ENCODE measurements at places on chromosomes 2 and 18.
A peak's percentile ranks its signal among the peaks of the same experiment; 100 is the strongest.

- DNase-seq: no peak
Measured at GRCh38 chr2:117551858-117552257, 262.6 kb upstream of the DDX18 start.

GRCh38 chr18:43934781-43935471 lies 657.6 kb upstream of the SYT4 start:
- DNase-seq: no peak

DNA sequence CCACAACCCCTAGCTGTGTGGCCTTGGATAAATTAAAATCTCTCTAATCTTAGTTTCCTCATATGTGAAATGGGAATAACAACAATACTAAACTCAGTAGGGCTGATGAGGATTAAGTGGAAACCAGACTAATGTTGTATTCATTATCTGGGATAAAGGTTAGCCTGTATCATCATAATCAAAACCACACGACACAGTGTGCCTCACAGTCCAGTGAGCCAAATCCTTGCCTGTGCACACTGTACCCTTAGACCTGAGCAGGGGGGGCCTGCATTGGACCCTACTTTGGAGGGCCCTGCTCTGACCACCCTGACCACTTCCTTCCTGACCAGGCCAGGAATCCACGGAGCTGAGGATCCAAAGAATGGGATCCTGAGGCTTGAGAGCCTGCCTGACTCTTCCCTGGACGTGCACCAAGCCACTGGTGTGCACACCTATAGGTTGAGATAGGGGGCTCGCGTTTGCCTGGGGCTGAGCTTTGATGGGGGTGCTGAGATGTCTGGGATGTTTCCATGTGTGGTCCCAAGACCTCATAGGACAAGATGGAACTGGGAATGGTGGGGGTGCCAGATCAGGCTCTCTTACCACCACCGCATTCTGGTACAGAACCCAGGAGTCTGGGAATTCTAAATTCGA lies 69.7 kb downstream of the TGOLN2 start:
- DNase-seq: no peak

DNA sequence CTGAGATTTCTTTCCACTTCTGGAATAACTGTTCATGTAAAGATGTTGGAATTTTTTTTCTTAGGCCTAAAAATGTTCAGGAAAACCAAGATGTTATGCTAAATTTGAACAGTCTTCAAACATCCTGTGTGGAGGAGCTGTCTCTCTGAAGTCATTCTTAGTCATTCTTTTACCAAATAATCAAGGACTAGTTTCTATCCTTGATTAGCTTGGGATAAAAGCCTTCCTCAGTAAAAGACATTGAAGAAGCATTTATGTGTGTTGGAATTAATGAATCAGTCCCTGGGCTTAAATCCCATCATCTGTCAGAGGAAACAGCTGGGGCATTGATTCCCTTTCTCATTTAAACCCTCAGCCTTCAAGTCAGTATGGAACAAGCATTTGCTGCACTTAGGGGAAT lies 300.1 kb upstream of the NXPH2 start:
- DNase-seq: no peak

DNA sequence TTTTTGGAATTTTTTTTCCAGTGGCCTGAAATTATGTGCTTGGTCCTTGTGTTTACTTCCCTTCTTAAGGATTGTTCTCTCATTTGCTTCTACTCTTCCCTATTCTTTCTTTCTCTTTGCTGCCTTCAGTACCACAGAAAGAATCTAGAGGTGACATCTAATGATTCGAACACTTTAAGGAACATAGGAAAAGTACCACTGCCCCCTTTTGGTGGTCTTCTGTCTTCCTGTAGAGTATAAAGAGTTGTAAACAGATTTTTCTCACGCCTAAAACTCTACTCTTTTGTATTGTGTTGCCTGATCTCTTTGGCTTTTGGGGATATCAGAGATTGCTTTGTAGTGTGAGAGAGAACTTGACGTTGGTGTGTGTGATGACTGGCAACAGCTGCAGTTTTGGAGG lies 7.0 kb upstream of the SCTR start:
- no peak for DNase-seq

DNA sequence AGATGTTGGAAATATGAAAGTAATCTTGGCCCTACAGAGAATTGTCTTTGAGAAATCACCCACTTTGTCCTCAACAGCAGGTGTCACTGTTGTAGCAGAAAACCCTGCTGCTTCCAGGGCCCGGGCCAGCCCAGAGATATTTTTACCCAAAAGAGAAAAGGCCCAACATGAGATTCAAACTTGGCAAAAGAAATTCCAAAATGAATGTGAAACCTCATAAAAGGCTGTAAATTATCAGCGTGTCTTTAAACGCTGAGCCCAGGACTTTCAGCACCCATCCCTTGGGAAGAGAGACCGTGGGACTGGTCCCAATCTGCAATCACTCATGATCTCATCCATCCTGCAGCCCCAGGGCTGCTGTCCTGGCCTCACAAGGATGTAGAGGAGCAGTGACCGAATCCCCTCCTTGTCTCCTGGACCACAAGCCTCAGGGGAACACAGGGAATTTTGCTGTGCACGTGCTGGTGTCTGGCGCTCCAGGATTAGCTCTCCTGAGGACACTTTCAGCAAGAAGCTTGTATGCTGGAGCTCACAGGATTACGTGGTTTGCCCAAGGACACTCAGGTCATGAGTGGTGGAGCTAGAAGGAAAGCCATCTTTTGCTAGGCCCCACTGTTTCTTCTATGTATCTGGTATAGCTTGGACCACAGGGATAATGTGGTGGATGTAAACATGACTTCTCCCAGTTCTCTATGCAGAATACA lies 202.1 kb downstream of the RNF144A start:
- peak; percentile 15 for DNase-seq

GRCh38 chr2:207087046-207087902 lies 78.5 kb downstream of the KLF7 start:
- DNase-seq: no peak

DNA sequence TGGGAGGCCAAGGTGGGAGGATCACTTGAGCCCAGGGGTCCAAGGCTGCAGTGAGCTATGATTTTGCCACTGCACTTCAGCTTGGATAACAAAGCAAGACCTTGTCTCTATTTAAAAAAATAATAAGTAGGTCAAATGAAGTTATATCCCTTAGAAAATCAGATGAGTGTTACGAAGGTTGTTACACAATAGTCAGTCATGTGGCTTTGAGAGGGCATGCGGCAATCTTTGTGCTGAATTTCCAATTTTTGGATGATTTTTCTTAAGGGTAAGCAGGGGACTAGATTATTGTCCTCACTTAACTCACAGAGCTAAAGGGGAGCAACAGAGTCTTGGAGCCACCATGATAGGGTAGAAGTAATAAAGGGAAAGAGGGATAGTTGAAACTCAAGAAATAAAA lies 71.8 kb downstream of the B3GNT2 start:
- DNase-seq: no peak

GRCh38 chr2:129673847-129674711 lies 305.4 kb upstream of the RAB6C start:
- no peak for DNase-seq

- DNase-seq: no peak
Measured at GRCh38 chr18:63307551-63308200, 11.9 kb downstream of the BCL2 start.

DNA sequence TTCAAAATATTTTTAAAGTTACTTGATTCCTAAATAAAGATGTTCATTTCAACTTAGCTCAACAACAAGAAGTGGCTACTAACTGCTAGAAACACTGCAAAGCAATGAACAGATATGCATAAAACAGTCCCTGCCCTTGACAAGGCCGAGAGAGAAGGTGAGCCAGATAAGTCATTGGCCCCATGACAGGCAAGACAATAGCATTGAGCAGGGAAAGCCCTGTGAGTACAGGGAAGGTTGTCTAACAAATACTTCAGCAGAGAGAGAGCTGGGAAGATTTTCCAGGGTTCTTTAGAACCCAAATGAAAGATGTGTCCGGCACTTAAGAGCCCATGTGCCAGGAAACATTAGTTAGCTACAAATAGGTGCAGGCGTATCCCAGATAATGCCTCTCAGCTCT lies 4.7 kb downstream of the LAMA1 start:
- DNase-seq: no peak

- no peak for DNase-seq
Measured at GRCh38 chr2:25853038-25853638, 25.1 kb downstream of the ASXL2 start.

DNA sequence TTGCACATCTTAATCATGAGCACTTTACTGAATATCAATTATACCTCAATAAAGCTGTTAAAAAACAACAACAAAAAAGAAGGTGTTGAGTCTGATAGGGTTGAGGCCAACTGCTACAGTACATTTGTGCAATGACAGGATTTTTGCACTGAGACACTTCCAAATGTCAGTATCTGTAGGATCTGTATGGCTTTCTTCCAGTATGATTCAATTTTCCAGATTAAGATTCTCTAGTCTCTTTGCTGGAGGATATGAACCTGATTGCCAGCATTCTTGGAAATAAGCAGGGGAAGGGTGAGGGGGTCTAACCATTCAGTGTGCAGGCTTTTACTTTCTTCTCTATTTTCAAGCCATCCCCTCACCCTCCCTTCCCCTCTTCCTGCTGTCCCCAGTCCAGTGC lies 85.1 kb downstream of the SEMA4F start:
- DNase-seq: no peak

DNA sequence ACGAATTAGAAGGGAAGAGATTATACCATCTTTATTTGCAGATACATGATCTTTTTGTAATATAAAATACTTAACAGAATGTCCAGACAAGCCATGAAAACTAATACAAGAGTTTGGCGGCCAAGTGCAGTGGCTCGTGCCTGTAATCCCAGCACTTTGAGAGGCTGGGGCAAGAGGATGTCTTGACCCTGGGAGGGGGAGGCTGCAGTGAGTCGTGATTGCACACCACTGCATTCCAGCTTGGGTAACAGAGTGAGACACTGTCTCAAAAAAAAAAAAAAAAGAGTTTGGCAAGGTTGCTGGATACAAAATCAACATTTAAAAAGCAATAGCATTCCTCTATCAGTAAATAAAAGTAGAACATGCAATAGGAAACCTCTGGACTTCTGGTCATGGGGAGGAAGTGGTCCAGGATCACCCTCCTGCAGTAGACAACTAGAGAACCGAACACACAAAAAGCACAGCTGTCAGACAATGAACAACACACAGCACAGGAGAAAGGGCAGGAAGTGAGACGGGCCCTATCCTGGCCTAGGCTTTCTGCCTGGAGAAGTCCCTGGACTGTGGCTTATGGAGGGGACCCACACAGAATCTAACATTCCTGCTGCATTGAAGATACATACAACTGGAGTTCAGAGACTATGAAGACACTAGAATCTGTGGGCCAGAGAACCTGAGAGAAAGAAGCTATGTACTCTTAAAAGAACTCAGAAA lies 118.9 kb upstream of the ARL4C start:
- no peak for DNase-seq

DNA sequence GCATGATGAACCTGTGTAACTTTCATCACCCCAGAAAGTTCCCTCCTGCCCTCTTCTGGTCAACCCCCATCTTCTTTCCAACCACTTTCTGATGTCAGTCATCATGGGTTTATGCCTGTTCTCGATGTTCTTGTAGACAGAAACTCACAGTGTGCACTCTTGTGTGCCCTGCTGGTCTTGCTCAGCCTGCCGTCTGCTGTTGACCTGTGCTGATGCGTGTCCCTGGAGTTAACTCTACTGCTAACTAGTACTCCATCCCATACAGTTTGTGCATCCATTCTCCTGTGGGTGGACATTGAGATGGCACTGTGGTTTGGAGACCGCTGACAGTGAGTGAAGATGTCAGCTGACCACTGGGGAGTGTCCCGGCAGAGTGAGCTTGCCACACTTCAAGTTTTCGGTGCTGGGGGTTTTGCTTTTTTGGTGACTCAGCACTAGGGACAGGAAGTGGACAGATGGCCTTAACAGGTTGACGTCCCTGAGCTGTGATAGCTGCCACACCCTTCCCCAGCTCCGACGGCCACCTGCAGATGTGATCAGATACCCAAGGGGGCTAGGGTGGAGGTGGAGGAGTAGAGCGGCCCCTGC lies 14.8 kb downstream of the KLHL29 start:
- DNase-seq: no peak

DNA sequence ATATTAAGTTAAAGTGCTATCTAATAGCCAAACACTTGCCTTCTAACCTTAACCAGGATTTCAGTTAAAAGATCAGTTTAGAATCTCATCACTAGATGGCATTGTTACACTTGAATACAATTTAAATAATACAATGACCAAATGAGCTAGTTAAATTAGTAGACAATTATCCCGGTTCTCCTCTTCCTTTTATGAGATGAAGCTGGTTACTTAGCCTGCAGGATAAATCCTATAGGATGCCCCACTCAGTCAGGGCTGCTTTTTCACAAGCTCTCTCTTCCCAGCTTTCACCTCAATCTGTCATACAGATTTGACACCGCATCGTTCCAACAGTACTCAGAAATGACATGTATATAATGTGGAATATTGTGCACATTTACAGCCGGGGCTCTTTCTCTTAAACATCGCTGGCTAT lies 678.8 kb downstream of the KCNJ3 start:
- DNase-seq: peak; percentile 37

- no peak for DNase-seq
Measured at GRCh38 chr18:36328385-36328858, 30.9 kb downstream of the FHOD3 start.

DNA sequence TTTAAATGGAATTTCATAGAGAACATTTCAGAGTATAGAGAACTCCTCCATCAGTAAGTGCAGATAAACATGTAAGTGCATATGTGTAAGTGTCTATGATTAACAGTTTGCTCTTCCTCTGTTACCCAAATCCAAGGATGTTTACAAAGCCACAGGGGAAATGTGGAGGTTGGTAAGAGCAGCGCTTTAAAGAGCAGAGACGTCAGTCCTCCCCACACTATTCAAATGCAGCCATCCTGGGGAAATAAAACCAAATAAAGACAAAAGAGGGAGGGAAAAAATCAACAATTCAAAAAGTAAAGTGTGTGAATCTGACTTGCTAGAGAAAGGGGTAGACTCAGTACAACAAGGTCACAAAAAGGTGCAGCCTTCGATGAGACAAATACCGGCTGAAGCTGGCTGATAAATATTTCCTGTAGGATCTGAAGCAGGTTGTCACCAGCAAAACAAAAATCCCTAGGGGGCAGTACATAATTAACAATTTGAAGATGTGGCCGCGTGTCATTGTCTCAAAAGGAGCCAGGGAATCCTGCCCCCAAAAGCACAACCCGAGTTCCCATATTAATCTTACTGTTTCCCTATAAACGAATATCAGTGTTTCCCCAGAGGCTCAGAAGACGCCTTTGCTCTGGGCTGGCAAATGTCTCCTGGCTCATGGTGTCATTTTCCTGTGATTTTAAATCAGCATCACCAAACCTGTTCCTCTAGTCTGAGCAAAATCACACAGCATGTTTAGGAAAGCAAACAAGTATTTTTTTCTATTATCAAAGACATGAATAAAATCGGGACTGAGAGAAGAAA lies 216.5 kb downstream of the CDCA7 start:
- DNase-seq: peak; percentile 67

- peak; percentile 77 for DNase-seq
Measured at GRCh38 chr2:150485114-150485870, 2.2 kb downstream of the RND3 start.
